ENCODE measurements at places on chromosomes 7 and 10.

GRCh38 chr7:45244981-45245380 lies 87.4 kb downstream of the RAMP3 start:
- no peak for DNase-seq

DNA sequence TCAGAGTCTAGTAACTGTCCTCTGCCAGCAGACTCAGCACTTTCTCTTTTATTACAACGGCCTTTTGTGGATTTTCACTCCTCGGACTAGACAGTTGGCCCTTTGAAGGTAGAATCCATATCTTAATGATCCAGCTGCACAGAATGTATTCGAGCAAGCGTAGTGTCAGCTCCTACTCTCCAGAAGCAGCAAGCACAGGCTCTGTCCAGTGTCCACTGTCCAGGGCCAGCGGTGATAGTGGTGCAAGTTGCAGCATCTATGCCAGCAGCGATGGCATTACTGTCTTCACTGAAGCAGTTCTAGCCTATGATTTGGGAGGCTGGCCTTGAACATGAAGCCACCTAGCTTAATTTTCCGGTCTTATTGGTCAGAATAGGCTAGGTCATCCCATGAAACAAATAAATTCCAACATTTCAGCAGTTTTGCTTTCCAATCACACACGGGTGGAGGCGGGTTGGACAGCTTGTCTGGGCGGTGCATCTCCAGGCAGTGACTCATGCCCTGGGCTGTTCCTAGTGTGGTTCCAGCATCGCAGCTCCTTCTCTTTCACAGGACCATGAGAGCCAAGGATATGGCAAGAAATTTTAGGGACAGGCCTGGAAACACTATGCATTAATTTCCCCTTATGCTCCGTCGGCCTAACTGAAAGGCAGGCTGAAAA lies 108.6 kb upstream of the KCNMA1 start:
- DNase-seq = no peak

DNA sequence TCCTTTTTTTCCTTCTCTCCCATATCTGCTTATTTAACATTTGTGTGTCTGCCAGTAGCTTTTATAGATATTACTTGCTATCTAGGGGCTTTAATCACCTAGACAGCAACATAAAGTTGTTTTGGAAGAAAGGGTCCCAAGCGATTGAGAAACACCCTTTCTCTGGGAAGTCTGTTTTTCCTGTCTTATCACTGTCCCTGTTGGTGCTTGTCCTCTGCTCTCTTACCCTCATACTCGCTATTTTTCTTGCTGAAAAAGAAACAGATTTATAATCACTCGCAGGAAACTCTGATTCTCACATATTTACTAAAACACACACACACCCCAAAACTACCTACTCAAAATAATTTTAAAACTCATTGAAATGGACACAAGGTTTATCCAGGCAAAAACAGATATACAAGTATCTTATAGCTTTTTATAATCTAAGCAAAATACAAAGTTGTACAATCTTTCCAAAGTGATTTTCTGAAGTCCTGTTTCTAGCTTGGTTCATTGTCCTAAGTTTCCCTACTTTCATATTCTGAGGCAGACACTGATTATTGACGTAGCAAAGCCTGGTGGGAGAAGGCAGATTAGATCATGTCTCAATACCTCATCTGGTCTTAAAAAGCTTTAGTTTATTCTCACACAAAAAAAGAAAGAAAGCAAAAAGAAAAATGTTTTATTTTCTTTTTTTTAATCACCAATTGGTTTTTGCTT lies 157.3 kb downstream of the CACNA2D1 start:
- DNase-seq = no peak

- DNase-seq = no peak
Observed at GRCh38 chr10:119608316-119609155, 11.8 kb upstream of the TIAL1 start.

- DNase-seq = no peak
Observed at GRCh38 chr10:71840177-71840957, 10.7 kb downstream of the PSAP start.

- DNase-seq = no peak
Observed at GRCh38 chr7:6494365-6494764, 46.6 kb upstream of the DAGLB start.

DNA sequence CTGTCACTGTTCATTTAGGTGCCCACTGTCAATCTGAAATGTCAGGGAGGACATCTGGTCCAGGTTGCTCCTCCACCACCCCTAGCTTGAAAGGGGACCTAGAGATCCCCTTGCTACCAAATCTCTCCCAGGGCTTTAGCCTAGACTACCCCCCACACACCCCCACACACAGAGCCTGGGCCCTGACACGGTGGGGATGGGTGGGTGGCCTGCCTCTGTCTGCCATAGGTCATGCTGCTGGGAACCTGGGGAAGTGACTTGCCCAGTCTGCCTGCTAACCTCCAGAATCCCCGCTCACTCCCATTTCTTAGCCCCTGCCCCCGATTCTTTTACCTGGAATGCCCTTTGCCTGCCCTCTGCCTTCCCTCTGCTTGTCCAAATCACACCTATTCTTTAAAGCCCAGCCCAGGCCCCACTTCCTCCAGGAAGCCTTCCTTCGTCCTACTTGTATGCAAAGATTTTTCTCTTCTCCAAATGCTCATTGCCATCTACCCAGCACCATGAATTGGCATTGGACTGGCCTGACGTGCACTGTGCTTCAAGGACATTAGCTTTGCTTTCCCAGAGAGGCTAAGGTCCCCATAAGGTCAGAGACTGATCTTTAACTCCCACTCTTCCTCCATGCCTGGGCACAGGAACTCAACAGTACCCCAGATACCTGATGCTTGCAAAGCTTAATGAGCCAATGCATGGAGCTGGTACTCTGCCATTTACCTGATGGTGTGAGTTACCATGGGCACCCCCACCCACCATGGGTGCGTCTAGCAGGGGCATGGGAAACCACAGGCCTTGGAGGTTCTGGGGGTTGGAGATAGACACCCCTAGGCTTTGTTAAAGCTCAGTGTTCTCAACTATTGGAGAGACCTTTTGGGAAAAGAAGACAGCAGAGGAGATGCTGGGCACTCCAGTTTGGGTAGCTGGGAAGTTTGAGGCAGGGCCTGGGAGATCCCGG lies 2.0 kb upstream of the SMARCD3 start:
- DNase-seq = no peak

DNA sequence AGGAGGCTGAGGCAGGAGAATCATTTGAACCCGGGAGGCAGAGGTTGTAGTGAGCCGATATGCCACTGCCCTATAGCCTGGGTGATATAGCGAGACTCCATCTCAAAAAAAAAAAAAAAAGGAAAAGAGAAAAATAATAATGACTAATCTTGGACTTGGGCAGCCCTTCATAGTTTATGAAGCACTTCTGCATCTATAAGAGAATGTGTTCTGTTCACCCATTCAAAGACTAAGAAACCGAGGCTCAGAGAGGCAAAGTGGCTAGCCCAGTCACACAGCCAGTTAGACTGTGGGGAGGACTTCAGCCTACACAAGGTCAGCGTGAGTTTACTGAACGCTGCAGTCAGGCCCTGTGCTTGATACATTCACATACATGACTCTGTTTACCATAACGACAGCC lies 46.9 kb downstream of the UNC5B start:
- no peak for DNase-seq

- DNase-seq = no peak
Observed at GRCh38 chr7:137363683-137364082, 20.1 kb upstream of the PTN start.

DNA sequence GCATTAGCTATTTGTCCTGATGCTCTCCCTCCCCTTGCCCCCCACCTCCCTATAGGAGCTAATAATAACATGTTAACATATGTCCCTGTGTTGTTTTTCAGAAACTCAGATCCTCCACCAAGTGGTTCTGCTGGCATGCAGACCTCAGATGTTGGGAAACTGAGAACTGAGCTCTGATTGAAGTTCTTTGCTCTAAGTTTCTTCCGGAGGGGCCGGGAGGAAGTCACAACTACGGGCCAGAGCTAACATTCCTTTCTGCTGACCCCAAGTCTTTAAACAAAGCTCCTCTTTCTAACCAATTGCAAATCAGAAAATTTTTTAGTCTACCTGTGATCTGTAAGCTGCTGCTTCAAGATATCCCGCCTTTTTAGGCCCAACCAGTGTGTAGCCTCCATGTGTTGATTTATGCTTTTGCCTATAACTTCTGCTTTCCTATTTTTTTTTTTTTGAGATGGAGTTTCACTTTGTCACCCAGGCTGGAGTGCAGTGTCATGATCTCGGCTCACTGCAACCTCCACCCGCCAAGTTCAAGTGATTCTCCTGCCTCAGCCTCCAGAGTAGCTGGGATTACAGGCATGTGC lies 66.6 kb downstream of the LYZL1 start:
- no peak for DNase-seq

- DNase-seq = no peak
Observed at GRCh38 chr10:8006274-8006999, 48.1 kb upstream of the GATA3 start.

- no peak for DNase-seq
Observed at GRCh38 chr7:106418526-106418925, 133.7 kb upstream of the NAMPT start.

GRCh38 chr10:54402576-54402975 lies 398.5 kb downstream of the PCDH15 start:
- DNase-seq = no peak
